T-helper 2 cell (primary cell): ENCODE measurements at places on chromosomes 13 and 19.

- DNase-seq, result no peak
These were observed 1.6 kb downstream of the ADAMTS10 start for GRCh38 chr19:8608941-8609278.

- DNase-seq, result no peak
These were observed 43.2 kb downstream of the CCNA1 start for GRCh38 chr13:36475468-36475867.

DNA sequence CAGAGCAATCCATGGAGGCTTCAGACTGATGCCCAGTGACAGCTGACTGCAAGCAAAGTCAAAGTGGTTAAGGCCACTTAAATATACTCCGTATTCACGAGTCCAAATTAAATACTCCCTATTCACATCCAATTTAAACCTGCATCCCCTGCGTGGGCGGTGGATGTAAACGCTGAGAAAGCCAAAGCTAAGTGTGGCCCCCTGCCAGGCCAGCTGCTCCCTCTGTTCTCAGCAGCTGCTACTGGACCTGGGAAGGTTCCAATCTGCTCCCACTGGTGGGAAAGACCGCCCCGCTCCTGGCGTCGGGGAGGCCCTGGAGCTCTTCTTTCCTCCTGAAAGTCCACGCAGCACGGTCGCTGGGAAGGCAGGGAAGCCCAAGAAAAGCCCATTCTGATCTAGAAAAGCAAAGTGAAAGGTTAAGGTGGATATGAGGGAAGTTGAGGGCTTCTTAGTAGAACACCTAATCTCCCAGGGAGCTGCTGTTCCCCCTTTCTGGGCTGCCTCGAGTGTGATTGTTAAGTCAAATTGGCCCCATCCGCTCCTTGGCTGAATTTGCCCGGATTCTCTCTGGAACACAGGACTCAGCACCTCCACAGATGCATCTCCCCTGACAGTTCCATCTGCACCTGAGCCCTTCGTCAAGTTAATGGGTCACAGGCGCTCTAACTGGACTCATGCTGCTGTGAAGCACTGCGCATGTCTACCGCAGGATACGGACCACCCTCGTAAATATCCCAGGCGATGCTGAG is 205.5 kb downstream of the USP12 start:
- no peak for DNase-seq

GRCh38 chr19:1747285-1748114 is 5.8 kb upstream of the ONECUT3 start:
- DNase-seq, result no peak

DNA sequence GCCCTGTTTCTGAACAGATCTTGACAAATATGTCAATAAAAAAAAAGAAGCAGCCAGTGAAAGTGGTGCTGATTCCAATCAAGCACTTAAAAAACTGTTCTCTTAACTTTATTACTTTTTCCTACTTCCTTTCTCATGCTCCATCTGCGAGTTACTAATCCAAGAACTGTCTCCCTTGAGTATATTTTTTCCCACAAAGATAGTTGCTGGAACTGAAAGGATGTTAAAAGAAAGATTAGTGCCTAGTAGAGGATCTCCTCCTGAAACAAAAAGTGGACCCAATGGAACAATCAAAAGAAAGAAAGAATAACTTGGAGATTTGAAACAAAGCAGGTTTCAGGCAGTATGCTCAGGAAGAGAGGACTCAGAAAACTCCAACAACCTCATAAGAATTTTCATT is 1034.8 kb downstream of the PCDH17 start:
- DNase-seq, result no peak

DNA sequence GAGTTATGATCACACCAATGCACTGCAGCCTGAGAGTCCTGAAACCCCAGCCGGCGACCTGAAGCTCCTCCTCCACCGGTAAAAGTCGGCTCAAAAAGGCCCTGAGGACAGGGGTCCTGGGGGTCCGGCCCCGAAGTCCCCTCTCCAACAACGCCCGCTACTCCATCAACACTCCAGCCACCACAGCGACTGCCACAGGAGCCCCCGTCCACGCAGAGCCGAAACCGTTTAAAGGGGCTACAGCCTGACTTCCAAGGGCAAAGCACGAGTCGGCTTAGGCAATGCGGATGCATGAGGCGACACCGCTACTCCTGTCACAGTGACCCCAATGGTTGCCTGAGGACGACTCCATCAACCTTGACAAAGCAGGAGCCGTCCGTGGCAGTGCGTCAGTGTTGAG is 22.9 kb upstream of the ZNF420 start:
- DNase-seq, result no peak

GRCh38 chr13:77514336-77514726 is 21.2 kb upstream of the SCEL start:
- DNase-seq, result no peak

DNA sequence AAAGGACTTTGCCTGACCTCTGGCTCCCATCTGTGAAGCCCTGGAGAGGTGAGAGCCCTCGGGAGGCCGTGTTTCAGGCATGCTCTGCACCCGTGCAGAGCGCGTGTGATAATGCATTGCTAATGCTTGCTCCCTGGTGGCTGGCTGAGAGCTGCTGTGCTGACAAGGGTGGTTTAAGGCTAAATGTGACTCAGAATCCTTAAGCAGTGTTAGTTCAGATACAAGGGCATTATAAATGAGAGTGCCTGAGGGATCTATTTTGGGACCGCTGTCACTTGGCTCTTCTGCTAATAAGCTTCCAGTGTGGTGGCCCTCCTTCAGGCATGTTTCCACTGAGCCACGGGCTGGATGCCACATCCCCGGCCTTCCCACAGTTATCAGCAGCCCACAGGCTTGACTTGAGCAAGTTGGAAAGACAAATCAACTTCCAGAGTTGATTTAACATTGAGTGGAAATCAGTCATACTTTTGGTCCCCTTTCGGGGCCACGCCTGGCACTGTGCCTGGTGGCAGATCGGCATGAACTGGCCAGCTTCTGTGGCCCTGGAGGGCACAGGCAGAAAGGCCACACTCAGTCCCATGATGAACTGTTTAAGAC is 17.0 kb downstream of the ALOX5AP start:
- no peak for DNase-seq

DNA sequence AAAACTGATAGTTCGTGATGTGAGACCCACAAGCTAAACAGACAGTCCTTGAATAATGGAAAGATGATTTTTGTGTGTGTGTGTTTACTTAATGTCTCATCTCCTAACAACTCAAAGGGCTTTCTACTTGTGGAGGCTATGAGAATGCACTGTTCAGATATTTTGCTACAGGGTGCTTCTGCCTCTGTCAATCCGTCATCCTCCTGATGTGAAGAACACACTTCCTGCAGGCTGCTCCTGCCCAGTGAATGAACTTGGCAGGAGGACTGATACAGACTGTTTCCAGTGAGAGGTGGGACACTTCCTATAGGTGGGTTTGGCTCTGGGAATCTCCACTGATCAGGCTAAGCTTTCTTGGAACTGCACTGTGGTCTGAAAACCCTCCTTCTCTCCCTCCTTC is 168.4 kb upstream of the STARD13 start:
- no peak for DNase-seq

DNA sequence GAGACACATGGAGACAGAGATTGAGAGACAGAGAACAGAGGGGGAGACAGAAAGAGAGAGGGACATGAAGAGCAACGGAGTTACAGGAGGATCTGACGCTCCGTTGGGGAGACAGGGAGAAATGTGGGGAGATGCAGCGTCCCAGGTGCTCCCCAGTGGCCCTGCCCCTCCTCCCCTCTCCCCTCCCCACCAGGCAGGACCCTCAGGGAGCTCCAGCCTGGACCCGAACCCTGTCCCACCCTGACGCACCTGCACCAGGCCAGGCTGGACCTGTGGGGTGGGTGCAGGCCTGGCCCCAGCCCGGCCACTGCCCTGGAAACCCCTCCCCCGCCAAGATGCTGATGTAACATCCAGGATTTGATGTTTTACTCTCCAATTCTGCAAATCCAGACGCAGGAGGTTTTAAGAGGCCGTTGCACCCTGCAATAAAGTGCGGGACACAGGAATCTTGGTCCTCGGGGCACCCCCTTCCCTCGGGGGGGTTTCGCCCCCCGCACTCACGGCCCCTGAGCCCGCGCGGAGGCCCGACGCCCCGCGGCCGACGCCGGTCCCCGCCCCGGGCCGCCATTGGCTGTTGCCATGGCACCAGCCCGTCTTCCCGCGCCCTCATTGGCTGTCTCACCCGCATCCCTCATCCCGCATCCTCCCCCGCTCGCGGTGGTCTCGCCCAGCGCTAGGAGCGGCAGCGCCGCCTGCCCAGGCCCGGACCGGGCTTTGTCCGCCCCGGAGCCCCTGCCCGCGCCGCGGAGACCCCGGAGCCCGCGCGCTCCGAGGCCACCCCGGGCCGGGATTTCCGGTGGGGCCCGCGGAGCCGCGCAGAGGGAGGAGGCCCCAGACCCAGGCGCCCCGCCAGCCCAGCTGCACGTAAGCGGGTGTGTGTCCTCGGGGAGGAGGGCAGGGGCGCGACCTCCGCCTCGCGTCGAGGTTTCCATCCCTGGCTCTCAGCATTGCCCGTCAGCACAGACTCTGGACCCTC is at the start of gene APC2:
Gene APC2, plus strand, starts transcription at position 655 of the 976 bp plus-strand sequence. CDS start 2,881 bp downstream, outside the sequence.
- no peak for DNase-seq

GRCh38 chr19:41641879-41642485 is 15.1 kb upstream of the CEACAM4 start:
- DNase-seq, result peak; percentile 47

GRCh38 chr19:38701455-38702063 is 42.7 kb downstream of the CAPN12 start:
- no peak for DNase-seq

- no peak for DNase-seq
These were observed 384.9 kb downstream of the KCNRG start for GRCh38 chr13:50400035-50400726.

- no peak for DNase-seq
These were observed 36.3 kb upstream of the ABCC4 start for GRCh38 chr13:95337597-95337996.

GRCh38 chr13:62093984-62094780 is 678.5 kb upstream of the PCDH20 start:
- no peak for DNase-seq

DNA sequence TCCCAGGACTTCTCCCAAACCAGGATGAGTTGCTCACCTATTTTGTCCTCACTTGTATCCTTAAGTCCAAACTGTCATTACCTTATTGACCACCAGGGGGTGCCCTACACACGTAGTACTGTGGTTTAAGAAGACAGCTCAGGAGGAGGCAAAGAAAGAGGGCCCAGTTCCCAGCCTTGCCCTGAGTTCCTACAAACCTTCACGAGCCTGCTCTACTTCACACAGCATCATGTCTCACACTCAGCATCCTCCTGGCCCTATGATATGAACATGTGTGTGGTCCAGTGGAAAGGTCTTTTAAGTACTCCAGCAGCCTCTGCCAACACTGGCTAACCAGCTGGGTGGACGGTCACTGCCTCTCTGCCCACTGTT is 8.1 kb upstream of the ZNF784 start:
- DNase-seq, result peak; percentile 91

GRCh38 chr13:26459276-26460131 is 98.0 kb upstream of the WASF3 start:
- no peak for DNase-seq

- peak; percentile 26 for DNase-seq
These were observed 10.3 kb downstream of the PTPRS start for GRCh38 chr19:5330307-5330720.

GRCh38 chr13:27168086-27168485 is 3.5 kb downstream of the USP12 start:
- no peak for DNase-seq

GRCh38 chr13:27928353-27928804 is 8.6 kb downstream of the PDX1 start:
- no peak for DNase-seq

- DNase-seq, result no peak
These were observed 208.0 kb downstream of the SPRY2 start for GRCh38 chr13:80132741-80133601.

- DNase-seq, result no peak
These were observed 9.0 kb upstream of the ACTN4 start for GRCh38 chr19:38638461-38638860.

DNA sequence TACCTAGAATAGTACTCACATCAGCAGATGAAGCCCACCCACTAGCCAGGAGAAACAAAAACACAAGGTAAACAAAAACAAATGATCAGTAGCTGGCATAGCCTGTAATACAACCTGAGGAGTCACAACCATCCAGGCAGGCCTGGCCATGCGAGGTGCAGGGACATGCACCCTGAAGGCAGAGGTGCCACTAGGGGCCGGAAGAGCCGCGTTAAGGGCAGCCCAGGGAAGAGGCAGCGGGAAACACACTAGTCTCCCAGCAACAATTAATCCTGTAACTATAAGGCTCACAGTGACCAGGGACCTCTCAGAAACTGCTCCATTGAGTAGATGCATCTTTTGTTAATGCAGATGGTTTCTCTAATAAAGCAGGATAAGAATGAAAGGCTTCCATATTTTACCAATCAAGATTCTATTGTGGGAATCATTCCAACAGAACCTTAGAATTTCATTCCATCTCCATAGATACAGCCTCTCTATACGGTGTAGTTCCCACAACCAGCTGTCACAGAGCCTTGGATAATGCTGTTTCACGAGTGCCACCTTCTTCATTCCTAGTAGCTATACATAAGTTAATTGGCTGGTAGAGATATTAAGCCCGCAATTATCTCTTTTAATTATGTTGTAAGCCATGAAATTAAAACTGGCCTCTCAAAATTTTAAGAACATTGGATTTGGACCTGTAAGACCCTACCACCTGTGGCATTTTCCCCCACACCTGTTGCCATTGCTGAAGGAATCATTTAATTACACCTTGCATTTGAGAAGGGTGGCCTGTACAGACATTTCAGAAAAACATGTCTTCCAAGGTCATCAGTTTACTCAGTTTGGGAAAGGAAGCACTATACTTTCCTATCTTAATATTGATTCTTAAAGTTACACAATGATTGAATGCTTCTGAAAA is 28.7 kb downstream of the ANKRD10 start:
- DNase-seq, result no peak

DNA sequence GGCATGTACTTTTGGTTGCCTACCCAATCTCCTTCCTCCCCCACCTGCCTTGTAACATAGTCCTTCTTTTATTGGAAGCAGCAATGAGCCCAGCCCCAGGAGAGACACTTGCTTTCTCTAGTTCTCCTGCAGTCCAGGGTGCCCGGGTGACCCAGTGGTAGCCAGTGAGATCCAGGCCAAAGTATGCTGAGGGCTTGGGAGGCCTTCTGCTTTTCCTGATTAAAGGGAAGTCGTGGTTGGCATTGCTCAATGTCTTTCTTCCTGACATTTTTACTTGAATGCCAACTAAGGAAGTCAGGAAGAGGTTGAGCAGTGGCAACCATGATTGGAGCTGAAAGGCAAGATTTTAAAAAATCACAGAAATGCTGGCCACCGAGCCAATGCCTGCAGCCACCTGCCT is 25.7 kb downstream of the CNMD start:
- no peak for DNase-seq

- no peak for DNase-seq
These were observed 26.3 kb downstream of the DNMT1 start for GRCh38 chr19:10168386-10168948.

DNA sequence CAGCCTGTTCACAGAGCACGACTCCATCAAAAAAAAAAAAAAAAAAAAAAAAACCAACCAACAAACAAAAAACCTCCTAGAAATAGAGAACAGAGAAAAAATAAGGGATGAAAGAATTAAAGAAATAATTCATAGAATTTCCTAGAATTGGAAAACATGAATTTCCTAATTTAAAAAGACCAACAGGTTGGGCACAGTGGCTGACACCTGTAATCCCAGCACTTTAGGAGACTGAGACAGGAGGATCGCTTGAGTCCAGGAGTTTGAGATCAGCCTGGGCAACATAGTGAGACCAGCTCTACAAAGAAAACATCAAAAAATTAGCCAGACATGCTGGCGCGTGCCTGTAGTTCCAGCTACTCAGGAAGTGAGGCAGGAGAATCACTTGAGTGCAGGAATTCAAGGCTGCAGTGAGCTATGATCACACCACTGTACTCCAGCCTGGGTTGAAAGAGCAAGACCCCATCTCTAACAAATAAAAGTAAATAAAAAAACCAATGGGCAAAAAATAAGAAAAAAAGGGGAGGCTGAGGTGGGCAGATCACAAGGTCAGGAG is 6.5 kb downstream of the SPART start:
- no peak for DNase-seq
